ENCODE measurements at places on chromosomes 7 and 10.

DNA sequence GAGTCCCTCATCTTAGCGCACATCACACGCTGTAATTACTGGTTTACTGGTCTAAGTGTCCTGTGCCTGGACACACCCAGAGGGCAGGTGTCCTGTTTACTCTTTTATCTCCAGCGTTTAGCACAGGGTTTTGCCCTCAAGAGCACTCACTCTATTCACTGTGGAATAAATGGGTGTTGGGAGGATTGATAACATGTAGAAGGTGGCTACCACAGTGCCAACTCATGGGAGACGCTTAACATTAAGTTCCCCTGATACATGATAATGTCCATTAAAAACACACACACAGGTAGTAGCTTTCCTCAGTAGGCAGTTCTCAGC is 96.1 kb upstream of the EFCAB10 start:
- DNase-seq, result no peak

DNA sequence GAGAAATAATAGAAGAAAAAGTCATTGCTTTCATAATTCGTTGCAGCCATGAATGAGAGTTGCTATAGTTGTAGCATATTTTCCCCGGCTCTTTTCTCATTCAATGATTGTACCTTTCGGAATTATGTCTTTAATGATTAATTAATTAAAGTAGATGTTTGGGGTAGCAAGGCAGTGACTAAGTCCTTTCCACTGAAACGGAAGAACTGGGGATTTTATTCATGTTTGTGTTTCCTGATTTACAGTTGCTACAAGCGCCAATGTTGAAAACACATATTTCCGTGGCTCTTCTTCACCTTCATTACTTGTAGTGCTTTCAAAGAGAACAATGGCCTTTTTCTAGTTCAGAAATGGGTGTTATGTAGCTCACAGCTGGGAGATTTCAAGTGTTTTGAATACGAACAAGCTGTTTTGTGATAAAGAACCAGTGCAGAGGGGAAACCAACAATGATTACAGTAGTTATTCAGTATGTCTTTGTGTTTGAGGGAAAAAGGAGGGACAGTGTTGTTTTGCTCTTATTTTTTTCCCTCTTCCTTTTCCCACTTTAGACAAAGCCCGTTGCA is 153.5 kb downstream of the NSUN6 start:
- no peak for DNase-seq

GRCh38 chr7:118517275-118517674 is 292.8 kb downstream of the ANKRD7 start:
- no peak for DNase-seq

DNA sequence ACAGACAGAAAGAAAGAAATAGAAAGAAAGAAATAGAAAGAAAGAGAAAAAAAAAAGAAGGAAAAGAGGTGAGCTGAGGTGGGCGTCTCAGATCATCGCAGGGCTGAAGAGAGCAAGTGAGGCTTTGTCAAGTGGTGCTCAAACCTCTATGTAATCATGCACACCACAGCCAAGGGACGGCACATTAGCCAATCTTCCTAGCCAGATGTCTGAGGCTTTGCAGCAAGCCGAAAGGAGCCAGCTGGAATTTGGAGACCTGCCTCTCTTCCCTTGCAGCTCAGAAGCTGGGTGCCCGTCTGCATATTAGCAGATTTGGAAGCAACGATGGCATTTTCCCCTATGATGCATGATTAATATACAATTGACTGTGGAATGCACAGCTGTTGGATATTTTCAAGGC is 52.5 kb downstream of the ADRA2A start:
- no peak for DNase-seq
